GM12864 (cell line): ENCODE measurements at places on chromosomes 11 and 22.

DNA sequence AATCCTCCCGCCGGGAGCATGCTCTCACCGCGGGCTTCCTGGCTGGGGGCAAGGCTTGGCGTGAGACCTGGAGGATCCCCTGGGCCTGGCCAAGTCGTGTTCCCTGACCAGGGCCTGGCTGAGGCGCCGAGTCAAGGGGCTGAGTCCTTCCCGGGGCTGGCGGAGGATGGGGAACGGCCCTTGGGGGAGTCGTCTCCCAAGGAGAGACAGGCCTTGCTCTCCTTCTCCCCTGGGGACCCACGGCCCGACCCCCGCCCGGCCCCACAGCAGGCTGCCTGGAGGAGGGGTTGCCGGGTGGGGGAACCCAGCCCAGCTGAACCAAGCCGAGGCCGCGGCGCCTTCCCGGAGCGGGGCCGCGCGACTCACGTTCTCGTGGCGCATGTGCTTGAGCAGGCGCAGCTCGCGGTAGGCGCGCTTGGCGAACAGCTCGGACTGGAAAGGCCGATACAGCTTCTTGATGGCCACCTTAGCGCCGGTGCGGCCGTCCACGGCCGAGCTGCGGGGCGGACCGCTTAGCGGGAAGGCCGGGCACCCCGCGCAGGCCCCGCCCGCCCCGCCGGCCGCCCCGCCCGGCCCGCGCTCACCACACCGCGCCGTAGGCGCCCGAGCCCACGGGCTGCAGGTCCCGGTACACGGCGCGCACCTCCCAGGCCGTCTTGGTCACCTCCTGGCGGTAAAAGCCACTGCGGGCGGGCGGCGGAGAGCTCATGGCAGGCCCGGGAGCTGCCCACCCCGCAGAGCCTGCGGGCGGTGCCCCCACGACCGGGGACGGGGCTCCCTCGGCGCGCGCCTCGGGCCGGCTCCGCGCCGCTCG, 475 bp downstream of the MAPK12 start:
- no peak for DNase-seq

DNA sequence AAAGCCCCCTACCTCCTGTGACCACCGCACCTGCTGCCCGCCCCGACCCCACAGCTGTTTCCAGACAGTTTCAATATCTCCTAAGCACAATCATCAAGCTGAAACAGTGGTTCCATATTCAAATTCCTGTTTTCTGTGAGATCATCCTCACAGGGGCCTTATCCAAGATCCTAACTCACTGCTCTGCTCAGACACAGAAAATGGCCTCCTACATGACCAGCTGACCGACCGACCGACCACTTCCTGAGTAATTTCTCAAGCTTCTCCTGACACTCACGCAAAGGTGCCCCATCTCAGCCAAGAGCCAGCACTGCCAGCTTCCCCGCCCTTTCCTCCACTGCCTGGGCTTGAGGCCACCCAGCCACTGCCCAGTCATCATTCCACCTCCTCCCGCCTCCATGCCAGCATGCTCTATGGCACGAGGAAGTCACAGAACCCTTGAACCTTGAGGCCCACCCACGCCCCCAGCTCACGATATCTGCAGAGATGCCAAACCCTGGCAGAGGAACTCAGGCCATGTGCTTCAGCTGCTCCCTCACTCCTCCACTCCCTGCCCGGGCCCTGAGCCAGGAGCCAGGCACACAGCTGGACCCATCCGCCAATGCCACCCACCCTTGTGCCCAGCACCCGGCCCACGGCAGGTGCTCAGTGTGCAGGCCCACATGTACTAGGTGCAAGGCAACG, 14.0 kb downstream of the KIAA0930 start:
- DNase-seq: no peak

DNA sequence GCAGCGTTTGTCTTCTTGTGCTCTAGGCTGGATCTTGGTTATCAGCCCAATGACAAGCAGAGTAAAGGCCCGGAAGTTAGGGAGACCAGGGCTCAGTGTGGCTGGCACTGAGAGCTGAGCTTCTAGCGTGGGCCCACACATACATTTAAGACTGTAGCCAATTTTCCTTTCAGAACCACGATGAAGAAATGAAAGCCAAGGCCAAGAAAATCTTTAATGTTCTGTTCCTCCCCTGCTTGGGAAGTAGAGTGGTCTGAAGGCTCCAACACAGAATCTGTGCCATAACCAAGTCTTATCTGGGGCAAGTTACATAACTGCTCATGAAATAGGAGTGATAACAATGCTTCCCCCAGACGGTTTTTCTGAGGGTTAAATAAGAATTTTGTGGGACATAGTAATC, 4.7 kb upstream of the ST3GAL4 start:
- DNase-seq: no peak

DNA sequence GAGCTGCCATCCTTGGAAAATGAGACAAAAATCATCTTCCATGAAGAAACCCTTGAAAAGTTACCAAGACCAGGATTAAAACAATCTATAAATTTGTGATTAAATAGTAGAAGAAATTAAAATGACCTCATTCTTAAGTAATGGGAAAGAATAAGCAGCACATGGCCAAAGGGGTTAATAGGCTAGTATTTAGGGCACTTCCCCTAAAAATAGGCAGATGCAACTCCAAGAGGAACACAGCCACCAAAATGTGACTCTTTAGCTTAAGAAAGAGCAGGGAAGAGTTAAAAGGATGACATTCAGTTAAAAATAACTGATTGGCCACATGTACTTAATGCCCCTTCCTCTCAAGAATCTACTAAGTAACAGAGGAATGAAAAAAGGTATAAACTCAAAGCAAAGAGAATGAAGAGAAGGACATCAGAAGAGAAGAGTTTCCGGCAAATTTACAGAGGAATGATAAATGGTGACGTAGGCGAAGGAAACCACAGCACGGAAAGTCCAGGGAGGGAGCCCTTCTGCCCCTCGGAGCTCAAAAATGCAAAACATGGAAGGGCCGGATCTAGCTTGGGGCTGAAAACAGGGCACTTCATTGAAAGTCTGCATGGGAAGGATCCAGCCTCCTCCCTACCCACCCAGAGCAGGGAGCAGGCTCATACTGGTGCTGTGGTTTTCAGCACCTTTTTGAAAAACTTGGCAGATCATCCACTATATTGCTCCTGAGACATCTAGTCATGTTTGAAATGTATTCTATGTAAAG, 17.8 kb downstream of the SCUBE2 start:
- no peak for DNase-seq

- DNase-seq: no peak
Measured at GRCh38 chr11:35087648-35088047, 51.3 kb upstream of the CD44 start.

DNA sequence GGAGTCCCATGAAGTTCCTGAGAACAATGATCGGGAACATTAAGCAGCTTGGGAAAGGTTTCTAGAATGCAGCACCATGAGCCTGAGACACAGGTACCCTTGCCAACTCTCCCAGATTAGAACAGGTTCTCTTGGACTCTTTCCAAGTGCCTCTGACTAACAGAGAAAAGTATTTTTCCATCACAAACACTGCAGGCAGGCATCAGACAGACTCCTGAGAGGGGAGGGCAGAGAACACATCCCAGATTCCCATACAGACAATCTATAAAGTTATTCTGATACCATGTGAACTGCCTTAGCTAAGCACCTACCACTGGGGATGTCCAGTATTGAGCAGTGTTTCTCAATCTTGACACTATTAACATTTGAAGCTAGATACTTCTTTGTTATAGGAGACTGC, 27.3 kb downstream of the SERGEF start:
- no peak for DNase-seq

DNA sequence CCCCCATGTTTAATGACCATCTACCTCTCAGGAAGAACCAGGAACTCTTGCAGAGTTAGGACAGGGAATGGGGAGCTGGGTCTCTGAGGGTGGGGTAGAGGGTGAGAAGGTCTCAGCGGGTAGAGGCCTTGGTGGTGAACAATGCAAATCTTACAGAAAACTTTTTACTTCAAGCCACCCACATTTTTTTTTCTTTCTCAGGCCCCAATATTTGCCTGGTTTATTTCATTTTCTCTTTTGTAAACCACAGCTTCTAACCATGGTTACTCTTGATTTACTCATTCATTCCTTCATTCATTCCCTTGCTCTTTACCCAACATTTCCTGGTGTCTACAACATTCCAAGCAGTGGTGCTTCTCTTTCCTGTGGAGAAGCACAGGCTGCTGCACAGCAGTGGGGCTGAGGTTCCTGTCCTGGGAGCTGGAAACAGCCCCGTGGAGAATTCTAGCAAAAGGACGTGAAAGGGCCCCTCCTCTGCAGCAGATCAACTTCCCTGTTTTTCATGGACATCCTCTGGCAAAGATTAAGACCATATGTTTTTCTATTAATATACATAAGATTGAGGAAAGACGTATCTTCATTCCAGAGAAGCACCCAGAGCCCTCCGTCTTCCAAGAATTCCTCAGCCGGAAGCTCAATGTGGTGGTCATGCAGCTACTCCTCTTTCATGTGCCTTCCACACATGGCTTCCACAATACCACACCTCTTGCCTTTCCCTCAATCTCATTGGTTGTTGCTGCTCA, 224.4 kb upstream of the SESN3 start:
- no peak for DNase-seq

- no peak for DNase-seq
Measured at GRCh38 chr11:66595245-66595904, 2.4 kb downstream of the CCS start.

DNA sequence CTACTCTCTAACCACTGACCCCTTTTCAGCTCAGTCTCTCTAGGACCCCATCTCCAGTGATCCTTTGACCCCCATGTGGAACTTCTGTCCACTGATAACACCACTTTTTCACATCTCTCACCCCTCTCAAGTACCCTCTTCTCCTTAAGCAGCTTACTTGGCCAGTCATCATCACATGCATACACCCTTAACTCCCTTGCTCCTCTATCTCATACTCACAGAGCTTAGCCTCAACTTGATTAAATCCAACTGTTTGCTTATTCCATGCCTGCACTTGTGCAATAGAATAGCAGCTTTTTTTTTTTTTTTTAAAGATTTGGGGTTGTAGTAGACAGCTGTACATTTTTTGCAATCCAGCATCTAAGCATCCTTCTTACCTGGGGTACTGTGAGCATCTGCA, 22.2 kb downstream of the AQP11 start:
- DNase-seq: no peak

DNA sequence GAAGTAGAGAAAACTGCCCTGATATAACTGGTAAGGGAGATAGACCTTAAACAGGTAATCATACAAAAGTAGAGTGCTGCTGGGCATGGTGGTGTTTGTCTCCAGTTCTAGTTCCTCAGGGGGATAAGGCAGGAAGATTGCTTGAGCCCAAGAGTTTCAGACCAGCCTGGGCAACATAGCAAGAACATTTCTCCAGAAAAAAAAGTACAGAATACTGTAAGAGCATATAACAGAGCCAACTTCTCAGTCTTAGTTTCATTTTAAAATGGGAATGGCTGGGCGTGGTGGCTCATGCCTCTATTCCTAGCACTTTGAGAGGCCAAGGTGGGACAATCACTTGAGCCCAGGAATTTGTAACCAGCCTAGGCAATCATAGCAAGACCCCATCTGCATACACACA, 4.5 kb upstream of the RHOG start:
- DNase-seq: no peak

DNA sequence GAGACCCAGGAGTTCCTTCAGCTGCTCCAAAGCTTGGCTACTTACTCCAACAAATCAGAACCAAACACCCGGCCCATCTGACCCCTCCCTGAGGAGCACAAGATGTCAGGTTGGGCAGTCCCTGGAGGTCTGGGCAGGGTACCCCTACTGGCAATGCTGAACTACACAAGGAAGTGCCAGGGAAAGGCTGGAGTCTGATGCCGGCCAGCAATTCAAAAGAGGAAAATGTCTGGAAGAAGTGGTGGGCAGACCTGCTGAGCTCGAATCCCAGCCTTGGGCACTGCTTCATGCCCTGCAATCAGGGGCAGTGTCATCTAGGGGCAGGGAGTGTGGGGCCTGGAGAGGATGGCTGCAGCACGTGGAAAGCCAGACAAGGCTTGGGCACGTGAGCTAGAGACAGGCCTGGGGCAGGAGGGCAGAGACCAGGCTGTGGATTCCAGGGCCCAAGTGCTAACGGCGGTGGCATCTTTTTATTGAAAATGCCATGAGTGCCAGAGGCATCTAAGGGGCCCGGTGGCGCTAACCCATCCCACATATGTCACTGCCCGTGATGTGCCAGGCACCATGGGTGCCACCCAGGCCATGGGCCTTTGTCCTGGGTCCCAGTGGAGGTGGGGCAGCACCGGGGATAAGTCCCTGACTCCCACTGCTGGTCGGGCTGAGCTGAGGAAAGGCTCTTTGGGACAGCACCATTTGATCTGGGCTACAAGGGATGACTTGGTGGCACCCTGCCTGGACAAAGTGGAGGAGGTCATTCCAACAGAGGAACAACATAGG, 97.9 kb upstream of the PITPNB start:
- no peak for DNase-seq

DNA sequence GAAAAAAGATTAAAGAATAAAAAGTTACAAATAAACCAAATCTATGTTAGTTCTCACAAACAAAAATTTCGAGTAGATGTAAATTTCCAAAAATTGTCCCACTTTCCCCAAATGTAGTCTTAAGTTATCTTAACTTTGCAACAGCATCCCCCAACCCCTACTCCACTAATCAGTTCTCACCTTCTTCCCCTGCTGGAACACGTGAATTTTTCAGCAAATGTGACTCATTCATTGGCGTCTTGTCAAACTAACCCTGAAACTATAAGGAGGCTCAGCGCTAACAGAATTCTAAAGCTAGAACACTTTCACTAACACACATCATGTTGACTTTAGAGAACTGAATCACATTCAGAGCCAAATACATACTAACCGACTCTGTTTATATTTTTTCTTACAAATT, 46.1 kb downstream of the PHF21A start:
- DNase-seq: no peak

- no peak for DNase-seq
Measured at GRCh38 chr22:37267135-37267587, 15.1 kb upstream of the CYTH4 start.

DNA sequence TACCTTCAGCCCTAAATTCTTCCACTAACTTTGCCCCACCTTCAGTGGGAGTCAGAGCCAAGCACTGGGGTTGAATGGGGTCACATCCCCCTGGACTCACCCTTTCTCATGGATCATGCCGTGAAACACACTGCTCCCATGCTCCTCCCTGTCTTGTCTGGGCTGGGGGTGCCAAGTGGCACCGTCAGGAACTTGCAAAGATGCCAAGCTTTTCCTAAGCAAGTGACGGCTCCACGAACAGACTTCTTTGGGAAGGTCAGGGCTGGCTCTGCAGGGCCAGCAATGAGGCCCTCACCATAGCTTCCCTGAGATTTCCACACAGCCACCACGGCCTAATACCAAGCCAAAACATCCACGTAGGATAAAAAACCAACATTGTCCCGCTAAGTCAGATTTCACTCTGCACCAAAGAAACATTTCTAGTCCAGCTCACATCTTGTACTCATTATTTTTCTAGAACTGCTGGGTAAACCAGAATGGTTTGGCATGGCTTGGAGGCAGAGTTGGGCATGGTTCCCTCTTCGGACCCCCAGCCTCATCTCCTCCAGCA, 76.5 kb downstream of the NAT10 start:
- DNase-seq: no peak

GRCh38 chr22:17569971-17570511, 6.7 kb downstream of the SLC25A18 start:
- no peak for DNase-seq
